ENCODE measurements at places on chromosomes 2 and 18.

DNA sequence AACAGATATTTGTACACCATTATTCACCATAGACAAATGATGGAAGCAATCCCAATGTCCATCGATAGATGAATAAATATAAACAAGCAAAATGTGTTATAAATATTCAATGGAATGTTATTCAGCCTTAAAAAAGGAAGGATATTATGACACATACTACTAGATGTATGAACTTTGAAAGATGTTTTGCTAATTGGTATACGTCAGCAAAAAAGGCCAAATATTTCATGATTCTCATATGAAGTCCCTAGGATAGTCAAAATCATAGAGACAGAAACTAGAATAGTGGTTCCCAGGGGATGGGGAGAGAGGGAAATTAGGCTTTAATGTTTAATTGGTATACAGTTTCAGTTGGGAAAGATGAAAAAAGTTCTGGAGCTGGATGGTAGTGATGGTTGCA is 85.2 kb downstream of the FSIP2 start:
- no peak for DNase-seq

- DNase-seq, result peak; percentile 61
Observed at GRCh38 chr2:221104361-221104811, 467.7 kb downstream of the EPHA4 start.

- no peak for DNase-seq
Observed at GRCh38 chr18:79904357-79905147, 46.9 kb downstream of the SLC66A2 start.

DNA sequence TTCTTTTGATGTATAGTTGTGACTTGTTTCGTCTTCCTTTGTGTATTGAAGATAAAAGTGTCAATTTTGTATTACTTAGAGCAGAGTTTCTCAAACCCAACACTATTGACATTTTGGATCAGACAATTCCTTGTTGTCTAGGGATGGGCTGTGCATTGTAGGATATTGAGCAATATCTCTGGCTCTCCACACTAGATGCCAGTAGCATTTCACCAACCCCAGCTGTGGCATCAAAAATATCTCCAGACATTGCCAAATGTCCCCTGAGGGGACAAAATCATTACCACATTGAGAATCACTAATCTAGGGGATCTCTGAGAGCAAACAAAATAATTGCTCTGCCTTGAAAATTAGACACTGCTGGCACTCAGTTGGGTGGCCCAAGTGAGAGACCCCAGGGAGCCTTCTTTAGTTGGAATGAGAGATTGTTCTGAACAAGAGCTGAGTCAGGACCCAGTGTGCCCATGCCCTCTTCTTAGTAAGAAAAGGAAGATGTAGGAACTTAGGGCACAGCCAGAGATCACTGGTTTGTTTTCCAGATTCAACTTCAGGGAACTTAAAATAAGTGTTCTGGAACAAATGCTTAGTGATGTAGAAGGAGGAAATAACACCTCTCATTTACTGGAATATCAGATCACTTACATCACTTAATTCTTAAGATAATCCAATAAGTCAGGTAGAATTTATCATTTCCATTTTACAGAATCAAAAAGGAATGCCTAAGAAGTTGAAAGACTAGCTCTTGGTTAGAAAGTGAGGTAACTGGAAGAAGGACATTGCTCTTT is 466.6 kb upstream of the TNP1 start:
- DNase-seq, result no peak

GRCh38 chr2:96870626-96871255 is 861 bp upstream of the SEMA4C start:
- peak; percentile 80 for DNase-seq

GRCh38 chr2:236164925-236165841 is 3.0 kb downstream of the GBX2 start:
- DNase-seq, result no peak

GRCh38 chr2:11676640-11677039 is 6.6 kb upstream of the NTSR2 start:
- DNase-seq, result no peak

GRCh38 chr2:37837628-37838328 is 87.3 kb upstream of the RMDN2 start:
- no peak for DNase-seq

DNA sequence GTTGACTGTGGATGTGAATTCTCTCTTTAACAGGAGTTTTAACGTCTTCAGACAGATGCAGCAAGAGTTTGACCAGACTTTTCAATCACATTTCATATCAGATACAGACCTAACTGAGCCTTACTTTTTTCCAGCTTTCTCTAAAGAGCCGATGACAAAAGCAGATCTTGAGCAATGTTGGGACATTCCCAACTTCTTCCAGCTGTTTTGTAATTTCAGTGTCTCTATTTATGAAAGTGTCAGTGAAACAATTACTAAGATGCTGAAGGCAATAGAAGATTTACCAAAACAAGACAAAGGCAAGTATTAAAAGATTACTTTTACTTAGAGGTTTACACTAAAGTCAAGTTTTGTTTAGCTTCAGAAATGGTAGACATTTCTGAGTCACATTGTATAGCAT is 30.2 kb upstream of the TYMS start:
- DNase-seq, result no peak

- DNase-seq, result no peak
Observed at GRCh38 chr2:172864182-172864581, 128.5 kb downstream of the RAPGEF4 start.

DNA sequence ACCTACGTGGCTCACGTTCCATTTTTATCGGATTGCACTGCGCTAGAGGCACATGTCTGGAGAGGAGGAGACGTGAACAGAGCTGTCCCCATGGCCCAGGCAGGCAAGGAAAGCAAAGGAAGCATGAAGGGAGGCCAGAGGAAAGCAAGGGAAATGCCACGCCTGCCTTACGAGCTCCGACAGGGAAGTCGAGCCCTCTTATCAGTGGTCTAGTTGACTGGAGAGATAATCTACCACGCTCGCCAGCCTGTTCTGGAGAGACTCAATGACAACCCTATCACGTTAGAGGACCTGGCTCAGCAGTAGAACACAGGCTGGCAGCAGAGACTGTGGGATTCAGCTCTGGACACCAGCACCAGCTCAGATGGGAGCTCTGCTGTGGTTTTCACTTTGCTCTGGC is 202.6 kb upstream of the ID2 start:
- no peak for DNase-seq

GRCh38 chr2:242017086-242017485 is 147.6 kb downstream of the RTP5 start:
- no peak for DNase-seq

GRCh38 chr18:76348267-76349066 is 146.6 kb downstream of the ZNF516 start:
- DNase-seq, result no peak

GRCh38 chr2:38505779-38506178 is 96.9 kb downstream of the HNRNPLL start:
- no peak for DNase-seq

GRCh38 chr2:44148999-44149398 is 19.7 kb upstream of the PPM1B start:
- DNase-seq, result no peak

- DNase-seq, result no peak
Observed at GRCh38 chr2:99380376-99381010, 43.3 kb downstream of the EIF5B start.

- no peak for DNase-seq
Observed at GRCh38 chr2:23590241-23590869, 205.4 kb downstream of the KLHL29 start.

- DNase-seq, result no peak
Observed at GRCh38 chr2:158120664-158121641, 19.3 kb downstream of the UPP2 start.

DNA sequence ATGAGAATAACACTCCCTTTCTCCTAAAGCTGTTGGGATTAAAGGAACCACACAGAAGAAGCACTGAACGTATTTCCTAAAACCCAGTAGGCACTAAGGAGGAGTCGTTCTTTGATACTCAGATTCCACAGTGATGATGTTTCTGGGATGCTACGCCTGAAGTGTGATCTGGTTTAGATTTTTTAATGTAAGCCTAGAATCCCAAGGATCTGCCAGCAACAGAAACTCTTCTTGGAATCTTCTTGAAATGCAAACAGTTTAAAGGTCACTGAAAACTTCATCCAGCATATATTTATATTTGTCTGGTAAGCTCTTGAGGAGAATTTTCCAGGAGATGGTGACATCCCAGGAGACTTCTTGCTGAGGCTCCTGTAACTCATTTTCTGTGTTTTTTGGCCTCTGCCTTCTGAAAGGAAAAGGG is 247.6 kb upstream of the TRIB2 start:
- peak; percentile 8 for DNase-seq

GRCh38 chr2:96916156-96916630 is 46.3 kb upstream of the SEMA4C start:
- DNase-seq, result peak; percentile 77

DNA sequence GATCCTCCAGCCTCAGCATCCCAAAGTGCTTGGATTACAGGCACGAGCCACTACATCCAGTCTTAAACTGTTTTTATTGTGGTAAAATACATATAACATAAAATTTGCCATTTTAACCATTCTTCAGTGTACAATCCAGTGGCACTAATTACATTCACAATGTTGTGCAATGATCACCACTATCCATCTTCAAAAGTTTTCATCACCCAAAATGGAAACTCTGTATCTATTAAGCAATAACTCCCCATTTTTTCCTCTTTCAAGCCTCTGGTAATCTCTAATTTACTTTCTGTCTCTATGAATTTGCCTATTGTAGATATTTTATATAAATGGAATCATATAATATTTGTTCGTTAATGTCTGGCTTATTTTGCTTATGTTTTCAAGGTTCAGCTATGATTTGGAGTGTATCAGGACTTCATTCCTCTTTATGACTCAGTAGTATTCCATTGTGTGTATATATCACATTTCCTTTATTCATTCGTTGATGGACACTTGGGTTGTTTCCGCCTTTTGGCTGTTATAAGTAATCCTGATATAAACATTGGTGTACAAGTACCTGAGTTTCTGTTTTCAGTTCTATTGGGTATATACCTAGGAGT is 71.8 kb downstream of the GFPT1 start:
- DNase-seq, result no peak

All from putamen (tissue), 1 donor.